ENCODE measurements at places on chromosomes 4 and X. TPM values are rescaled to one million over a fixed set of nuclear protein-coding genes. Genes with fewer than 3 reads are reported as not detected.

The OCIAD2 gene
- 229 TPM for total RNA-seq

The PCDH19 gene
- 0.46 TPM for total RNA-seq

The FRMD7 gene
- total RNA-seq: not detected

The REELD1 gene
- not detected for total RNA-seq

The CYBB gene
- total RNA-seq: not detected

The SPIN2A gene
- not detected for total RNA-seq

The PITX2 gene
- total RNA-seq: 1.2 TPM

The ARX gene
- total RNA-seq: not detected

The TGIF2LX gene
- not detected for total RNA-seq

The PDCL2 gene
- total RNA-seq: not detected

Measured in epithelial cell of umbilical artery (primary cell).